Stimulated activated CD8-positive, alpha-beta memory T cell treated with anti-CD3 and anti-CD28 coated beads, Interleukin-7, amount 100 ng/mL, for 1 hour (primary cell): ENCODE measurements at places on chromosomes 11 and 22.

DNA sequence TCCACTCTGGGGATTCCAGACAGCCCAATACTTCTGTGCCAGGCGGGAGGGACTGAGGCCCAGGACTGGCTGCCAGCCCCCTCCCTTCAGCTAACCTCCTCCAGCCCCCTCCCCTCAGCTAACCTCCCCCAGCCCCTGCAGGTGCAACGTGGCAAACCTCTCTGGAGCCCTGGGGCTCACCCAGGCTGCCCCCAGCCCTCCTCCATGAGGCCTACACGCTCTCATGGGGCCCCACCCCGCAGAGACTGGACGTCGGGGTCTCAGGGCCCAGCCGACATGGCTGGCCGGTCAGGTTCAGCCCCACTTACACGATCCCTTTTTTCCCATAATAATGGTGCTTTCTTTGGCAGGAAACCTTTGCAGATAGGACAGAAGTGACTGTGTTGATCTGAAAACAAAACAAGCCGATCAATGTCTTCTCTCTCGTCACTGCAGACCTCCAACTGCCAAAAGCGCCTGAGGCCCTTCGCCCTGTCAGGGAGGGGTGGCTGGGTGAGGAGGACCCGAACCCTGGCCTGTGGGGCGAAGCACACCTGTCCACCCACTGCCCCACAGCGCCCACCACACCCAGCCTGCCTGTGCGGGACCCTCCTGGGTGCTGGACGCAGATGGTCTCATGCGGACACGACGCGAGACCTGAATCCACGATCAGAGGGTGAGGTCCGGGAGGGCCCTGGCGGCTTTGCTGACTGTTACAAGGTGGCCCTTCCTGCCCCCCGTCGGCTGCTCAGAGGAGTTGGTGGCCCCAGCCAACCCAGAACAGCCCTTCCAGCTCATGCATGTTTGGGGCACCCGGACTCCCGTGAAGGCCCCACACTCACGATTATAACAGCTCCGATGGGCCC is 33.6 kb downstream of the TRMU start:
- no peak for DNase-seq

GRCh38 chr11:8332196-8332595 is 68.5 kb upstream of the LMO1 start:
- DNase-seq: no peak

- DNase-seq: no peak
Measured at GRCh38 chr11:32918427-32918826, 25.8 kb downstream of the QSER1 start.

GRCh38 chr11:104968856-104969776 is 742 bp upstream of the CASP4 start:
- no peak for DNase-seq

DNA sequence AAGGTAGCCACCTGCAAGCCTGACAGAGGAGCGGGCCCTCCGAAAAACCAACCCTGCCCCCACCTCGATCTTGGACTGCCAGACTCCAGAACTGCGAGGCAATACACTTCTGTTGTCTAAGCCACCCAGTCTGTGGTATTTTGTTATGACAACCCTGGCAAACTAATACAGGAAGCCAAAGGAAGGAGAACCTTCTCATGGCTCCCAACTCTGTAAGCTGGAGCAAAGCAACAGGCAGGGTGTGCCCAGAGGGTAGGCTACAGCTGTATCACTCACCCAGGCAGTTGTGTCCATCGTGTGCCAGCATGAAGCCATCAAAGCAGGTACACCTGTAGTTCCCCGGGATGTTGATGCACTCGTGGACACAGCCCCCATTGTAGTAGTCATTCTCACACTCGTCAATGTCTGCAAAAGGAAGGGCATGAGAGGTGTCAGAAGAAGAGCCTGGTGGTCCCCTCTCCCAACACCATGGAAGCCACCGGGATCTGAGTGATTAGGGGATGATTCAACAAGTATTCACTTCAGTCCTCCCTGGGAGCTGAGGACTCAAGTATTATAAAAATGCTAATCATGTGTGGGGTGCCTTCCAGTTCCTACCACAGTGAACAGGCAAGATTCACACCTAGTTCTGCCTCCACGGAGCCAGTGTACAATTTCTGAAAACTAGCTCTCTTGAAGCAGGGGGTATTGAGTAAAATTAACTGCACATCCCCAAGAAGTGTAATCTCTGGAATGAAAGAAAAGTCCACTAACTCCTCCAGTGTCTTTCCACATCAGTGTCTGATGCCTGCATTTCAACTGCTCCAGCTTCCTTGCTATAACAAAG is 23.3 kb downstream of the SCUBE1 start:
- DNase-seq: no peak

- DNase-seq: no peak
Measured at GRCh38 chr11:128399251-128400121, 187.9 kb downstream of the ETS1 start.

DNA sequence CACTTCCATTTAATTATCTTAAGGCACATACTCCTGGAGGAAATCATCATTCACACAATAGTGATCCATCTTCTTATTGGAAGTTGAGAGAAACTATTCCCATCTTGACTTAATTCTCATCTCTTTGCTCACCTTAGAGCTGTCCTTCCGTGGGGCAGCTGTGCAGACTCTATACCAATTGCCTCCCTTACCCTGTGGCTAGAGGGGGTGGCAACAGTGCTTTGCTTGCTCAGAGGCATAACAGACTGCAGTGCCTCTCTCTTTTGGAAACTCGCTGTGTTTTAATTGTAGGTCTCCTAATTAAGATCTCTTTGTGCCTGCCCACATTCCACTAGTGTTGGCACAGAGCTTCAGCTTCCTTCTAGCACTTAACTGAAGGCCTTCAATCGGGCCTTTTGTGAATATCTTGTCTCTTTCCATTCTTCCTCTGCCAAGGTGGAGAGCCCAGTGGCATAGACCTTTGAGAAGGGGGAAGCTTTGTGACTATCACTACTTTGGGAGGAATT is 5.5 kb downstream of the KMT2A start:
- DNase-seq: no peak

DNA sequence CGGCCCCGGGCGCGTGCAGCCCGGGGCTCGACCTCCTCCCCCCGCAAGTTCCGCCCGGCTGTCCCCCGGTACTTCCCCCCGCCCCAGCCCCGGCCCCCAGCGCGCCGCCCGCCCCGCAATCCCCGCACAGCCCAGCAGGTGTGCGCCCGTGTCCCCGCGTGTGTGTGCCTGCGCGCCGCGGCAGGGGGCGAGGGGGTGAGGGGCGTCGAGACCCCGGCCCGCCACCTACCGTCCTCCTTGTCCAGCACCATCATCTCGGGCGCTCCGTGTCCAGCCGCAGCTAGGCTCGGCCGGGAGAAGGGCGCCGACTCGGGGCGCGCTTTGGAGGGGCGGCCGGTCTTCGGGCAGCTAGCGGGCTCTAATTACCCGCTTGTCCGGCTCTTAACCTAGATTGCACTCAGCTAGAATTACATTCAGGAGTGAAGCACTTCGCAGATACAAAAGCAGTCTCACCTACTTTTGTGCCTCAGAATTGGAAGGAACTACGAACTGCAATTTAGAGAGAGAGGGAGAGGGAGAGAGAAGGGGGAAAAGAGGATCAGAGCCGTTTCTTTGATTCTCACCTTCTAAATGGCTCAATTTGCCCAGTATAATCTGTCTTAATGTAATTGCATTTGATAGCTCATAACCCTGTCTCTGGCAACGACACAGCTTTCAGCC is 439 bp downstream of the LMO1 start:
- DNase-seq: no peak

DNA sequence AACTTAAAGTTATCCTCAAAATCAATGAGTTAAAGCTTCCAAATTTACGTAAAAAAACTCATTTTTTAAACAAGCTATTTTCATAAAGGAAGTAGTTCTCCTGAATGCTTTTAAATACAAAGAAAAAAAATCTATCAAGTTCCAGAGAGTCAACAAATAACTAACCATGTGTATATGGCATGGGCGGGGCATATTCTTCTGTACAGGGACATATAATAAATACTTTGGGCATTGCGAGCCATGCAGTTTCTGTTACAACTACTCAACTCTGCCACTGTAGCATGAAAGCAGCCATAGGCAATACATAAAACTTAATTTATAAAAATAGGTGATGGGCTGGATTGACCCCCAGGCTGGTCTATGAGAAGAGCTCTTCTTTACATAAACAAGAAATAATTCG is 57.8 kb downstream of the BTBD10 start:
- DNase-seq: no peak
